ENCODE measurements at places on chromosomes 3 and 15.

- DNase-seq = peak; percentile 20
These were observed 7.0 kb downstream of the EIF4A2 start for GRCh38 chr3:186790261-186790981.

GRCh38 chr3:15798533-15799245 is 910 bp upstream of the ANKRD28 start:
- DNase-seq = no peak

- DNase-seq = no peak
These were observed at the start of gene MAP1A for GRCh38 chr15:43517354-43518196. Gene MAP1A (plus strand): TSS chr15:43517608. CDS start chr15:43521474, 3,866 bp downstream.

GRCh38 chr3:56909349-56909748 is 107.6 kb upstream of the ARHGEF3 start:
- no peak for DNase-seq

DNA sequence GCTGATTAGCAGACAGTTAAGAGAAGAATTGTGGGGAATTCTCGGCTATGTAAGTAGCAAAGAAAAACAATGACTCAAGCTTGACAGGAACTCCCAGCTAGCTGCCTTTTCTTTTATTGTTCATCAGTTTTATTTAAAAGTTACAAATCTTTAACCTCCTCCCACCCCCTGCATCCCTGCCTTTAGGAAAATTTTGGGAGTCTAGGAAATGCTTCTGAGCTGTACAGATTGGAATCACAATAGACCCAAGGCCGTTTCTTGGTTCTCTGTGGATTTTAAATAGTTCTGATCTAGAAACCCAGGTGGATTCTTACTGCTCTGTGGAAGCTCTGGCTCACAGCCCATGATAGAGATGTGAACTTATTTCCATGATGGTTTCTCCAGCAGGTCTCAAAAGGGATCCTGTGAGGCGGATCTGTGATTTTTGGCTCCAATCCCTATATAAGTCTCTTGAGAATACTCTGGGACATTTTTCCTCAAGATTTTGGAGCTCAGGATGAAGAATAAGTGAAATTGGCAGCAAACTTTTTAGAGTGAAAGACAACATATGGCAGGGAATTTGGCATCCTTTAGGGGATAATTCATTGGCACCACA is 312.3 kb downstream of the EPHA3 start:
- DNase-seq = no peak

DNA sequence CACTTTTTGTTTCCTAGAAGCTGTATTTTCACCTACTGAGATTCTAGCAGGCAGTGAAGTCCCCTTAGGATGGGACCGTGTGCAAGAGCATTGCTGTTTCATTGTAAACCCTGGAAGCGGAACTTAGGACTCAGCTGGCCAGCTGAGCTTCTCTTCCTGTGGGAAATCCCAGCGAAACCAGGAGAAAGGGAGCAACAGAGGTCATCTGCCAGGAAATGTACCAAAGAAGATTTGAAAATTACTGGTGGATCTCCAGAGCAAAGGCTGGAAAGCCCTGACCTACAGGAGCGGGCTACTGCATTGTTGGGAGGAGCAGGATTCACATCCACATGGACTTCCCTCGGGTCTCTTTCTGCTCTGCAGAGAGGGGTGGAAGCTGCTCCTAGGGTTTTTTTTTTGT is 7.6 kb upstream of the ADPRH start:
- no peak for DNase-seq

- no peak for DNase-seq
These were observed 818.8 kb upstream of the NR2F2 start for GRCh38 chr15:95511671-95512070.

DNA sequence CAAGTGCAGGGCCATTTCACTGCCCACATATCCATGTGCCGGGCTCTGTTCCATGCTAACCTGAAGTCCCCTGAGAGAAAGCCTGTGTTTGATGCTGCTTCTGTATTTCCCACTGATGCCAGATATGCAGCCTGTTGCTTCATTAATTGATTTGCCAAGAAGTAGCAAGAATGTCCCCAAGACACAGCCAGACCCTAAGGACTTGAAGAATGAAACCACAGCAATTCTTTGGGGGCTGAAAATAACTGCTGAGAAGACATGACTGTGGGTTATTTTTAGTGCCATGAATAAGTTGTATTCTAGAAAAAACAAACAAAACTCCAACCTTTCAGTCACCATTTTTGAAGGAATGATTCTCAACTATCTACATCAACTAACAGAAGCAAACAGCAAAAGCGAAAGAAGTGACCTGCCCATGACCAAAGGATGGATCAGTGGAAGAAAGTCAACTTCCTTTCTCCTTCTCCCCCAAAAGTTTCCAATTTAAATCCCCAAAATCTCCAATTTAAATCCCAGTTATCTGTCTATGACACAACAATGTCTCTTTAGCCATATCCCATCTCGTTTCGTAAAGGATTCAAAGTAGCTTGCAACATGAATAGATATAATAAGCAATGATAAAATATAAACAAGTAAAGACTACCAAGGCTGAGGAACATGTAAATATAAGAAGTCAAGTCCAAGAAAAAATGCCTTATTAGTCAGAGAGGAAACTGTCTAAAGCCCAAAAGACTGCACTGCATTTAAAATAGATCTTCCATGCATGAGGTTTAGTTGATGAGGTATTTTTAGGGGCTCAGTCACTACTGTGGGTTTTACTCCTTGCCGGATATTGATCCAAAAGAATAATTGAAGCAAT is 226.8 kb downstream of the DTWD1 start:
- DNase-seq = no peak

- DNase-seq = no peak
These were observed 88.6 kb upstream of the GSK3B start for GRCh38 chr3:120182613-120183511.

- DNase-seq = no peak
These were observed 28.5 kb downstream of the ARHGEF3 start for GRCh38 chr3:56772952-56773938.

- DNase-seq = no peak
These were observed 16.9 kb downstream of the DUSP7 start for GRCh38 chr3:52039426-52039825.

DNA sequence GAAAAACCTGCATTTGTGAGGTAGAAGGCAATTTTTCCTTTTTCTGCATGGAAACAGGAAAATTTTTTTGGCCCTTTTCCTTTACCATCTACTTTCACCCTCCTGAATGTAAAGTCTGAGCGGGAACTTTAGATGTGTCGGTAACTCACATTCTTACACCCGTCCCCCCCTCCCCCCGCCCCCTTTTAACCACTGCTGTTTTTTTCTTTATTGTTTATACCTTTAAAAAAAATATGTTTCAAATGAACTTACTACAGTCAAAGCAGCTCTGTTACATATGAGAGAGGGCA is 487 bp upstream of the HES1 start:
- no peak for DNase-seq

GRCh38 chr3:106071306-106071705 is 202.5 kb upstream of the CBLB start:
- DNase-seq = no peak

DNA sequence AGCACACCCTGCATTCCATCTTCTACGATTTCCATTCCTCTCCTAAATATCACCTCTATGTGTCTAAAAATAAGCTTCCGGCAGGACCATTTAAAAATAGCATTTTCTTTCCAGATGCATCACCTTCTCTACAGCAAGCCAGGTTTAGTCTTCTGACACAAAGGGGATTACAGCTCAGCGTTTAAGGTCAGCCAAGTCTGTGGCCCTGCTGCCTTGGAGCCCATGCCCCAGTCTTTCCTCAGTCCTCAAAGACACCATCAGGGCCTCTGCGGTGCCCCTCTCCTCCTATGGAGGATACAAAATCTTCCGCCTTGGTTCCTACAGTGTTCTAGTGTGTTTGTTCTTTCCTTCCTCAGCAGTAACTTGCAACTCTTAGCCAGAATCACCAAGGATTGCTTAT is 3.8 kb downstream of the SELENOS start:
- no peak for DNase-seq

GRCh38 chr3:49295489-49296058 is 18.5 kb upstream of the C3orf62 start:
- peak; percentile 17 for DNase-seq

DNA sequence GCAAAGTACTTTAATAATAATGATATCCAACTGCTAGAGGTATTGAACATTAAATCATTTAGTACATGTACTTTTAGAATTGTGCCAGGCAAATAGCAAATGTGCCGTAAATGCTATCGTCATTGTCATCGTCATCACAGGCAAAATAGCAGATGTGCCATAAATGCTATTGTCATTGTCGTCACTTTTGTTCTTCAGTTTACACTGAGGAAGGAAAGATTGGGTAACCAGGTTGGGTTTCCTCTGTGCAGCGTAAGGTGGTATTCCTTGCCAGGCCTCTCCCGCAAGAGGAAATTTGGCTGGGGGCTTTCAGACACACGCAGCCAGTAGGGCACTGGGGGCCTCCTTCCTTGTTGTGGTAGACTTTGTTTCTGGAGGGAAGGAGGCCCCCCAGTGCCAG is 26.4 kb downstream of the ABHD17C start:
- DNase-seq = no peak

GRCh38 chr3:188119846-188120245 is 34.1 kb upstream of the LPP start:
- no peak for DNase-seq

DNA sequence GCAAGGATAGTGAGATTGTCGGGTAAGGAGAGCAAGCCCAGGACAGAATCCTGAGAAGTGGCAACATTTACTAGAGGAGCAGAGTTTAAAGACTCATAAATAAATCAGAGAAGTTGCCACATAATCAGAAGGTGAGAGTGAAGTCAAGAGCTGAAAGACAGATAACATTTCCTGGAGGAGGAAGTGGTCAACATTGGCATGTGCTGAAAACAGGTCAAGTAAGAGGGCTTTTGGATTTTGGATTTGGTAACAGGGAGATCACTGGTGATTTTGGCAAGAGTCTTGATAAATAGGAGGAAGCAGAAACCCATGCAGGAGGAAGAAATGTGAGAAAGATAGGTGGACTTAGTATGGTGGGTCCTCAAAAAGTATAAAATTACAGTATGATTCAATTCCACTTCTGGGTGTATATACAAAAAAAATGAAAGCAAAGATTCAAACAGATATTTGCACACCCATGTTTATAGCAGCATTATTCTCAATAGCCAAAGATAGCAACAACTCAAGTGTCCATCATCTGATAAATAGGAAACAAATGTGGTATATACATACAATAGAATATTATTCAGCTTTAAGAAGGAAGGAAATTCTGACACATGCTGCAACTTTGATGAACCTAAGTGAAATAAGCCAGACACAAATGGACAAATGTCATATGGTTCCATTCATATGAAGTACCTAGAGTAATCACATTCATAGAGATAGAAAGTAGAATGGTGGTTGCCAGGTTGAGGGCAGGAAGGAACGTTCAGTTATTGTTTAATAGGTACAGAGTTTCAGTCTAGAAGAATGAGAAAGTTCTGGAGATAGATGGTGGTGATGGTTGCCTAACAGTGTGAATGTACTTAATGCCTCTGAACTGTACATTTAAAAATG is 27.3 kb upstream of the MBNL1 start:
- DNase-seq = no peak

DNA sequence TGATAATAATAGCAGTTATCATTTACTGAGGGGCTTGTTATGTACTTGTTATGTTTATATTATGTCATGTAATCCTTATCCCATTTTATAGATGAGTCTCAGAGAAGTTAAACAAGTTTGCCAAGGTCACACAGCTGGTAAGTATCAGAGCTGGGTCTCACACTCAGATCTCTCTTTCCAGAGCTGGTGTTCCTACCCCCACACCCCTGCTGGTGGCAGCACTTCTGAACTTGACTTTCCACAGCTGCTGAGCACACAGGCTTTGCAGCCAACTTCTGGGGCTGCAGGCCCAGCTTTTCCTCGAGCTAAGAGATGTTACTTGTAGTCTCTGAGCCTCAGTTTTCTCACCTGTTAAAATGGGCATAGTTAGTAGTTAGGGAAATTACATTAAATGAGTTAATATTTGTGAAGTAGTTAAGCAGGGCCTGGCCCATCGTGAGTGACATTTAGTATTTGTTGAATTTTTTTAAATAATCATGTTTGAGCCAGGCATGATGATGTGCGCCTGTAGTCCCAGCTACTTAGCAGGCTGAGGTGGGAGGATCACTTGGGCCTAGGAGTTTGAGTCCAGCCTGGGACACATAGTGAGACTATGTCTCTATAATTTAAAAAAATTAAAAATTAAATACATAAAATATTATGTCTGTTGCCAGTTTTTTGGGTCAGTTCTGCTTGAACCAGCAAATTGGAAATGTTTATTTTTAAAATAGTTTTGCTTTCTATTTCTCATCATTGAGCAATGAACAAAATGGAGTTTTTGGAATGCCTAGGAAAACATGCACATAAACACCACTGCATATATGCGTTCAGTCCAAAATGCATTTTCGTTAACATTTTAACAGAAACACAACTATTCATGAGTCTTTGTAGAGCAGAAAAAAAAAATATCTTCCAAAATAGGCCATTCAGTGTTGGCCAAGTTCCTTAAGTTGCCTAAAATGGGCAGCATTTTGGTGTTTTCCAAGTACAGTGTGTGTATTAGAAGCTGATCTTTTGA is 87.3 kb downstream of the SMAD6 start:
- DNase-seq = no peak

GRCh38 chr3:156576651-156577348 is 21.9 kb upstream of the SSR3 start:
- no peak for DNase-seq

DNA sequence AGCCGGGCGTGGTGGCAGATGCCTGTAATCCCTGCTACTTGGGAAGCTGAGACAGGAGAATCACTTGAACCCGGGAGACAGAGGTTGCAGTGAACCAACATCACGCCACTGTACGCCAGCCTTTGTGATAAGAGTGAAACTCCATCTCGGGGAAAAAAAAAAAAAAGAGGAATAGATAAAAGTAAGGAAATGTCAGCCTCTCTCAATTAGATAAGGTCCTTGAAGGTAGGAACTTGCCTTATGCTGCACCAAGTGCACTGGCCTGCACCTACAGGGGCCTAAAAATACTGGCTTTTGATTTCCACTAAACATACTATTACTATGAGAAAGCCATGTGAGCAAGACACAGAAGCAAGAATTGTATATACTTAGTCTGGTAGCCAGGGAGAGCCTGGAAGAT is 7.1 kb downstream of the RAF1 start:
- no peak for DNase-seq

DNA sequence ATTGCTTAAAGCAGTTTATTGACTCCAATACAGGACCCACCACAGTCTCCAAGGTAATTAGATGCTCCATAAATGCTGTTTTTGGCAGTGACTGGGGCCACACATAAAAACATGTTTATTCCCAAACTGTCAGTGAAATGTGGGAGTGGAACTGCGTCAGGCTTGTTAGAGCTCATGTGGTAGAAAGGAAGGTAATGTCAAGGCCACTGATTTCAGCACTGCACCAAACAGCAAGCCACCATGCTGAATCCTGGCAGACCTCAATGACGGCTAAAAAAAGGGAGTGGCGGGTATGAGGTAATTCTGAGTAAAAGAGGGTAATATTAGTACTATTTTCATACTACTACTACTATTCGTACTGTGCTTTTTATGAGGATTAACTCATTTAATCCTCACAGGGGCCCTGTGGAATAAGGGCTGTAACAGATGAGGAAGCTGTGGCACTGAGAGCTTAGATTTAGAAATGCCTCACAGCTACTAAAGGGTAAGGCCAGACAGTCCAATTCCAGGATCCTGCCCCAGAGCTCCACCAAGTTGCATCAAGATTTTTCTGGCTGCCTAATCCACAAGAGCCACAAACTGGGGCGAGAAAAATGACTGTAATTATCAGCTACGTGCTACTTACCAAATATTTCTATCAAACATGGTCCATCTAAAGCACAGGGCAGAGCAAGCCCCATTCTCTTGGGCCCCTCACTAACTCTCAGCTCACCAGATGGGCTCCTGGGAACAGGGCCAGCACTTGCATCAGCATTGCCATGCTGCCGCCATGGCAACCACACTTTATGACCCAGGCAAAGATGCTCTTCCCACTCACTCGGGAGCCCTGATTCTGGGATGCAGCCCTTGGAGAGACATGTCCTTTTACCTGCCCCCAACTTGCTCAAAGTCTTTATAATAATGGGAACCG is 83.6 kb upstream of the SPATA12 start:
- no peak for DNase-seq
